A673 (cell line): ENCODE measurements at places on chromosomes 7 and 10.

DNA sequence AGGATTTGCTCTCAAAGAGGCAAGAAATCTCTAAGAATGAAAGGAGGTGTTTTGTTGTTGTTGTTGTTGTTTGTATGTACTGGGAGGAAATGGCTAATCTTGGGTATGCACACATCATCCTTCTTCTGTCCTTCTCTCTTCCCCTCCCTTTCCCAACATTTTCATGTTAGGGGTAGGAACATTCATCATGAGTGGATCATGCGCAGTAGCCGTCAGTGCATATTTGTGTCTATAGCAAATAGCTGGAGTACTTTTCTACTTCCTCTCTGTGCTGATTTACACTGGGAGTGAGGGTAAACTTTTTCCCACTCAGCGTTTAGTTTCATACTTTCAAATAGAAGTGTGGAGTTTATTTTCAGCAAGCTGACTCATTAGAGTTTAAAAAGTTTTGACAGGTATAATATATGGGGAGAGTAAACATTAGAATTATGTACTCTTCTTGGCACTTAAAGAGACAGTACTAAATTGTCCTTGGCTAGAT, 80.5 kb upstream of the PRKG1 start:
- DNase-seq: no peak

GRCh38 chr10:3000048-3000447, 67.3 kb upstream of the PFKP start:
- DNase-seq: peak; percentile 35

GRCh38 chr7:55004579-55004978, 14.2 kb upstream of the EGFR start:
- no peak for DNase-seq

- DNase-seq: no peak
Measured at GRCh38 chr7:97275475-97275874, 158.0 kb downstream of the SDHAF3 start.

DNA sequence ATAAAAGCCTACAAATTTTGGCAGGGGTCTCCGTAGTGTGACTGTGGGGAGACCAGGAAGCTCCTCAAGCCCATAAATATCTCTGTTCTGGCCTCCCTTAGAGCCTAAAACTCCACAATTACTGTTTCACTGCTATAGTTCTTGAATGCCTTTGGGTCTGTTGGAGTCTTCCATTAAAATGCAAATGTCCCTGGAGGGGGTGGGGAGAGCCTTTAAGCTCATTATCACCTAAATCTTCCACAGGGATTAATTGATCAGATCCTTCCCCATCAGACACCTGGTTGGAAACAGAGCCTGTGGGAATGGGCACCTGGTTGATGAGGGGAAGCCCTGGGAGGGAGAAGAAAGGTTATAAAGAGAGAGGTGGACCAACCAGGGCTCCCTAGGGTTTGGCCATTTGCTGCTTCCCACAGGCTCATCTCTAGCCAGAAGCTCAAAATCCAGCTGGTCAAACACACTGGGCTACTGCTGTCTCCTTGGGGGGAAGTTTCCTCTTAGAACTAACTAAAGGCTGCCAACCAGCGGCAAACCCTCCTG, 718.2 kb downstream of the LRMDA start:
- no peak for DNase-seq

GRCh38 chr7:73503229-73503628, 18.9 kb downstream of the BAZ1B start:
- DNase-seq: no peak

GRCh38 chr7:95619921-95620320, 23.6 kb upstream of the PDK4 start:
- no peak for DNase-seq

DNA sequence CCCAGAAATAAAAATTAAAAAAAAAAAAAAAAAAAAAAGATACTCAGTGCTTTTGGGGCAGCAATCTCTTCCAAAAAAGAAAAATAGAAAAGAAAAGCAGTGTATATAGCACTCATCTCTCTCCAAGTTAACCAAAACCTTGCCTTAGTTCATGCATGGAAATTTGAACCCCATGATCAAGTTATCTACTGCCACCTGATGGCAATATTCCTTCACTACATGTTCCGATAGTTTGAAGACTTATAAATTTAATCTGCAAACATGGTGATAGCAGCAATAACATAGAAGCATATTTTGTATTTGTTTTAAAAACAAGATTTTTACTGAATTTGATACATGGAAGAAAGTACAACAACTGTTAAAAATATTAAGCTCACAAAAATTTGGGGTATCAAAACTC, 48.6 kb upstream of the SLIT1 start:
- DNase-seq: peak; percentile 63

DNA sequence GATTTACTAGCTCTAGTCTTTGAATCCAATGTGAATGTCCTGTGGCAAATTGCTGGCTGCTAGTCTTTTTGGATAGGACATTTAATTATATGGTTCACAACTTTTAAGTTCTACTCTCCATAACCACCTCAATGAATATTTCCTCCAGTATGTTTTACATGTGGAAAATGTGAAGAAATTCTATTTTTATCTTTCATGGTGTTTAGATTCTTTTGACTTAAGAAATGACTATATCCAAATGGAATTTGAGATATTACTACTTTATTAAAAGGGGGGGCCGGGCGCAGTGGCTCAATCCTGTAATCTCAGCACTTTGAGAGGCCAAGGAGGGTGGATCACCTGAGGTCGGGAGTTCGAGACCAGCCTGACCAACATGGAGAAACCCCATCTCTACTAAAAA, 202.0 kb downstream of the ARL4A start:
- no peak for DNase-seq

GRCh38 chr7:150356265-150356897, 12.2 kb upstream of the REPIN1 start:
- DNase-seq: peak; percentile 67

- peak; percentile 47 for DNase-seq
Measured at GRCh38 chr7:112172870-112173567, 33.2 kb downstream of the DOCK4 start.

GRCh38 chr7:93414574-93414973, 159.9 kb downstream of the CALCR start:
- no peak for DNase-seq

- no peak for DNase-seq
Measured at GRCh38 chr7:159009951-159010350, 134.7 kb downstream of the VIPR2 start.

DNA sequence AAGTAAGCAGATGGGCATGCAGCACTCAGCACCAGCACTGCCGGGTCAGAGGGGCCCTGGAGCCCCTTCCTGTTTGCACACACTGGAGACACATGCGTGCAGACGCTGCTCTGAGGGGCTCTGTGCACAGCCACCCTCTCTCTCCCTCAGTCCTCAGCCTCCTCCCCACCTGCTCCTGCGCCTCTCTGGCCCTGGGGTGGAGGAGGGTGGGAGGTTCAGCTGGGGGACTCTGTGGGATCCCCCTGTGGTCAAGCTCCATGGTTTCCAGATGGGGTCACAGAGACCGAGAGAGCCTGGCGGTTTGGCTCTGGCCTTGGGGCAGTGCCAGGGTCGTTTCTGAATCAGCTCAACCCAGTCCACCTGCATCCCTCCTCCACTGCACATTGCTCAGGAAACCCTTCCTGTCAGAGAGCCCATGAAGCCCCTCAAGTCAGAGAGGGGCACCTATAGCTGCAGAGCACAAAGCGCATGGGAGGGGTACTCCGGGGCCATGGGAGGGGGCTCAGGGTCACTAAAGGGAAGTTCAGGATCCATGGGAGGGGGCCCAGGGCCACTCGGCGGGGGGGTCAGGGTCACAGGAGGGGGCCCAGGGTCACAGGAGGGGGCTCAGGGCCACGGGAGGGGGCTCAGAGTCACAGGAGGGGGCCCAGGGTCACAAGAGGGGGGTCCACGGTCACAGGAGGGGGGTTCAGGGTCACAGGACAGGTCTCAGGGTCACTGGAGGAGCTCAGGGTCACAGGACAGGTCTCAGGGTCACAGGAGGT, 161.7 kb downstream of the ADARB2 start:
- DNase-seq: no peak

GRCh38 chr7:81128011-81128410, 209.2 kb upstream of the SEMA3C start:
- no peak for DNase-seq

DNA sequence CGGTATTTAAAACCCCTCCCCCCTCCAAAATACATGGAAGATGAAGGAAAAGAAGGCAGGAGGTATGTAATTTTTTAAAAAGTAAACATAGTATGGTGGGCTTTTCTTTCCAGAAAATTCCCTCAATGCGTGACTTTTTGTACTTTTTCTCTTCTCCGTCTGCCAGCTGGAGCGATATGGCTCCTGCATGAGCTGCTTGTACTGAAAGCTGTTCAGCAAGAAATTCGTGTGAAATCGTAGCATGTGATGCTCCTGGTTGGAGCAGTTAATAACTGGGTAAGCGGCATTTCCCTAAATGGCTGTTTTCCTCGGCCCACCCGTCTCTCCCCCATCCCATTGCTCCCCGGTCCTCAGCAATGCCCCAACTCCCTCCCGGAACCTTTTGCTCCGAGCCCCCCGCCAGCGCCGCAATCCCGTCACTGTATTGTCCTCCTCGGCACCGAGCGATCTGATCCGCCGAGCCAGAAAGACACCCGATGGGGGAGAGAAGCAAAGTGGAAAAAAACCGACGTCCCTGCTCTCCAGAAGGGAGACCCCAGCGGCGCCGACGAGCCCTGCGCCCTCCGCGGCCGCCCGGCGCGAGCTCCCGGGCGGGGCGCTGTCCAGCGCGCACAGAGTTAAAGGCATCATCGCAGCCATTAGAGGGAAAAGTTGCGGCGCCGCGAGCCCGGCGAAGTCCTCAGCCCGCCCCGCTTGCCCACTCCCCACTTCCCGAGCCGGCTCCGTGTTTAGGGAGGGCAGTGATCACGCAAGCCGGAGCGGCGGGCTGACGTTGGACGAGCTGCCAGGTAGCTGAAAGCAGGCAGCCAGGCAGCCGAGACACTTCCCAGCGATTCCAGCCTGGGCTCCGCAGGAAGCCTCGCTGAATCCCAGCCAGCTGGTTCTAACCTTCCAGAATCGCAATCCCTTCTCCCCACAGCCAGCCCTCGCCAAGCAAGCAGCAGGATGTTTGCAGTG, at the start of gene VSTM2A:
Gene VSTM2A (plus strand): TSS at position 707 of the 957 bp plus-strand sequence. CDS start 356 bp downstream, outside the sequence.
- DNase-seq: no peak

DNA sequence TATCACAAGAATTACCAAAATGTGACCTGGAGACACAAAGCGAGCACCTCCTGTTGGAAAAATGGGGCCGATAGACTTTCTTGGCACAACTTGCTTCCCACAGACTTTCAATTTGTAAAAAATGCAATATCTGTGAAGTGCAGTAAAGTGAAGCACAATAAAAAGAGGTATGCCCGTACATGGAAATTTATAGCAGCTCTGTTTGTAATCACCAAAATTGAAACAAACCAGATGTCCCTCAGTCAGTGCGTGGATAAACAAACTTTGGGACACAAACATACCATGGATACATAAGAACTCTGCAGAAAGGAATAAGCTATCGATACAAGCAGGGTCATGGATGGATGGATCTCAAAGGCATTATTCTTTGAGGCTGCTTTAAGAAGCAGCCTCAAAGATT, 33.6 kb downstream of the ARID5B start:
- no peak for DNase-seq

GRCh38 chr7:157139810-157140510, 1.2 kb downstream of the UBE3C start:
- DNase-seq: no peak

DNA sequence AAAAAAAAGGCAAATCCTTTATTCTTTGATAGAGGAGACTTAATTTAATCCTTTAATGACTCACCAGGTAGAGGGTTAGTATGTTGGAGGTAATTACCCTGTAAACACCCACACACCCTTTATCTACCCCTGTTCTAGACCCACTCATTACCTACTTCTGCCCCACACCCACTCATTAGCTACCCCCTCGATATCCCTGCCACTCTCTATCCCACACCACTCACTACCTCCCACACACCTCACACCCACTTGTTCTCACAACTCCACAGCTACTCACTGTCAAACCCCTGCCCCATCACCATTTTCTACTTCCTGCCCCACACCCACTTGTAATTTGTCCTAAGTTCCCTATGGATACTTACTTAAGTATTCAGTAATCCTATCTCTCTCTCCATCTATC, 49.7 kb downstream of the SEC61G start:
- DNase-seq: no peak

GRCh38 chr7:141301544-141301943, 227.7 kb downstream of the TMEM178B start:
- DNase-seq: no peak

GRCh38 chr7:51069411-51070083, 247.1 kb downstream of the COBL start:
- DNase-seq: no peak

DNA sequence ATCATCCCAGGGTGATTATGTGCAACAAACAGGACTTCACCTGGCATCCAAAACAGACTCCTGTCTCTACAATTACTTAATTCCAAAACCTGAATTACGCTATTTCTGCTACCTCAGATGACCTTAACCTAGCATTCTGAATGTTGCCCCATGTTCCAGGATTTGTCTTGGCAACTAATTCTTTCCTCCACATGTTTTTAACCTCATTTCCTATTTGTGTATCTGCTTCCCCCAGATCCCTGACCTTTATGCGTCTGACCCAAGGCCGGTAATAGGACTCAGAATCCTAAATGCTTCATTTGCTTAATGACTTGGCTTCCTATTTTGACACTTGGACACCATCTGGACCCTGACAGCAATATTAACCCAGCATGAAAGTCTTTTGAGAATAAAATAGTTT, 8.7 kb upstream of the ING3 start:
- DNase-seq: no peak

- DNase-seq: no peak
Measured at GRCh38 chr7:13159003-13159402, 471.6 kb downstream of the ARL4A start.

GRCh38 chr7:105402221-105403095, 13.7 kb upstream of the SRPK2 start:
- no peak for DNase-seq

GRCh38 chr7:124764051-124764846, 1.3 kb downstream of the GPR37 start:
- DNase-seq: no peak

- peak; percentile 9 for DNase-seq
Measured at GRCh38 chr10:28250782-28251181, 52.1 kb downstream of the MPP7 start.

DNA sequence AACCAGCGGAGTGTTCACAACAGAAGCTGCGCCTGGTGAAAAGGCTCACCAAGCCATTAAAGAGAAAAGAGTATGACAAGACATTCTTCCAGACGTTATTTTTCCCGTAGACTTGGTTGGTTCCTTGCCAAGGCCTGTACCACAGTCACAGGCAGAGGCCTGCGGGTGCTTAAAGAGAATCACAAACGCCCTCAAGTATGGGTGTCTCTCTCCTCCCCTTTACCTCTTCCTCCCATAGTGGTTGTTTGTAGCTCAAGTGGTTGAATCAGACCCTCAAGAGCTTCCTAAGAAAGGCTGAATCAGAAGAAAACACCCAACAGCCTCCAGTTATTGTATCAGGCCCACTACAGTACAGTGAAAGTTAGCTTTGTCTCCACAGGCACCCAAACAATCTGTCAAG, 169.0 kb downstream of the CREB5 start:
- no peak for DNase-seq

DNA sequence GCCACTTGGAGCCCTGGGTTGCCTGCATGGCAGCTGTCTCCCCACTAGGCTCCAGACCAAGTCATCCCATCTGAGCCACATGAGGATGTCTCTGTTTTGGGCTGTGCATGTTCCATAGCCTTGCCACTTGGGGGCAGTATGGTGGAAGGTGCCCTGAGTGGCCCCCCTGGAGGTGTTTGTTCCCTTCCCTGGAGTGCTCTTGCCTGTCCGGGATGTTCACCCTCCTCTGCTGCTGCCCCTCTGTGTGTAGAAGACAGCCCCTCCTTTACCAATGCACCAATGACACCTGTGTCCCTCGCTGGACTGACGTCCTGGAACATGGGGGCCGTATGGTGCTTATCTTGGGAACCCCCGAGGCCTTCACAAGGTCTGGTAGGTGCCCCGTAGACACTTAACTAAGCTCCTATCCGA, 100.2 kb downstream of the ACTR3B start:
- peak; percentile 43 for DNase-seq
